Substantia nigra (tissue), 51 donors: ENCODE measurements at places on chromosomes 12 and 14.

GRCh38 chr12:18239526-18239925 is 21.8 kb upstream of the PIK3C2G start:
- DNase-seq, result no peak

DNA sequence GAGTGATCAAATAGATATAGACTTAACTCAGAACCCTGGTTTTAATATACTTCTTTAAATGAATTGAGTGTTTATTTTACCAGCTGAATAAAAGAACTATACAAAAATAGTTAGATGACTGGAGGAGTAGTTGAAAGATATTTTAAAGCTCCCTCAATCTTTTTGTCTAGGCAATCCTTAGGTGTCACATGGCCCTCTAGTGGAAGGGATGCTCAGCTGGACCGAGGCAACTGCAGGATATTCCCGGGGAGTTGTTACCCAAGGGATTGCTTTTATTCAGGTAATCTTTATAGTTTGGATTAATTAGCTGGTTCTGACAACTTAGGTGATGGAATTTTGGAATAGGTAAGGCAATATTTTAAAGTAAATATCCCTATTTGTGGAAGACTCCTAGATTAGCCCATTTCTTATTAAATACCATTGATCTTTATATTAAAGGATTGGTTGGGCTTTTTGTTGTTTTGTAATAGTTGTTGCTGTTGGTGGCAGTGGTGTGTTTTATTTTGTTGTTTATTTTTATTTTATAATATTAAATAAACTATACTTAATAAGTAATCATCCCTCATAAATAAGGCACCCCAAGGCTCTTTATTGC is 57.1 kb downstream of the ZDHHC17 start:
- no peak for DNase-seq

DNA sequence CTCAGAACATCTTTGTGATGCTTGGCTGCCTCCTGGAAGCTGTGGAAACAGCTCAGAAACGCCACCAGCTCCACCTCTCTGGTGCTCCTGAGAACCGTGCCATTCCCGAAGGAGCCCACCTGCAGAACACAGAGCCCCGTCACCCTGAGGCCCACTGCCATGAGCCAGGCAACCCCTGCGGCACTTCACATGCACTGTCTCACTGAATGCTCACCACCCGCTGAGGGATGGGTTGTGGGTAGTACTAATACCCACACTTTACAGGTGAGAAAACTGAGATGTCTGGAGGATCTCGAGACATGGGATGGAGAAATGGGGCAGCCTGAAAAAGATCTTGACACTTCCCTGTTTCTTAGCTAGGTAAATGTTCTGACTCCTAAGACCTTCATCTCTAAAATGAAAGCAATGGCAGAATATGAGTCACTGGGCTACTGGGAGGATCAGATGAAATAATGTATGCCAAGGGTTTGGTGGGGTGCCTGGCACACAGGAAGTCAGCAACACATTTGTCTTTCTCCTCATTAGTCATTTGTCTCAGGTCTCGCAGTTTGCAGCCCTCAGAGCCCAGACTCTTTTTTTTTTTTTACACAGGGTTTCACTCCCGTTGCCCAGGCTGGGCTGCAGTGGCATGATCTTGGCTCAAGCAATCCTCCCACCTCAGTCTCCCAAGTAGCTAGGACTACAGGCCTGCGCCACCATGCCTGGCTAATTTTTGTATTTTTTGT is 5.3 kb downstream of the OASL start:
- no peak for DNase-seq

GRCh38 chr14:102523569-102524450 is 14.2 kb upstream of the ANKRD9 start:
- DNase-seq, result no peak

DNA sequence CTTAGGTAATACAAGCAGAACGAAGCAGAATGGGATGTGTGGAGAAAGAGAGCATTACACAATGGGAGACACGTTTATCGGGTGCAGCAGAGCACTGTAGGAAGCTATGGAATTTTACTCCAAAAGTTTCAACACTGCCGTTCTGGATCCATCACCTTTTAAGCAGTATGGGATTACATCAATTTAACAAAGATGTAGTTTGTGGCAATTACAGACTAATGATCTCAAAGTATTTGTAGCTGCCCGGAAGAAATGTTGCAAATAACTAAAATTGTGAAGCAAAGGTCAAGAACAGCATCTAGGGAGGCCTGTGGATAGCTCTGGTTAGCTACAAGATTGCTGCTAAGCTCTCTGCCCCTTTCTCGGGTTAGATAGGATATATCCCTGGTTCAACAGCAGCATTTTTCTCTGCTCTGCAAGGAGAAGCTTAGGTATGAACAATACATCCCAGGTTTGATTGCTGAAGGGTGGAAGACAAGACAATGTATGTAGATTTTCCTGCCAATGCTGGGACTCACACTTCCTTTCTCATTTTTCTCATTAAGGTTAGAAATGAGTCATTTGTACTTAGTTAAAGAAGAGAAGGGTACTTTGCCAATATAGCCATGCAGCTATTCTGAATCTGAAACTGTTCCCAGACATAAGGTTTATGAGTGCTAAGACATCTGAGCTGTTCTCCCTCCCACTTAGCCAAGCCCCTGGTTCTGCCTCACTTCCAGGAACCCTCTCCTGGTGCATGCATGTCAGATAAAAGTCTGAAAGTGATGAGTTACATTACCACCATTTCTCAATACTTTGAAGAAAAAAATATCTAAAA is 75.0 kb upstream of the HIF1A start:
- DNase-seq, result no peak

GRCh38 chr14:70018713-70019211 is 139.5 kb downstream of the SMOC1 start:
- DNase-seq, result peak; percentile 30

GRCh38 chr14:98927986-98928385 is 344.0 kb downstream of the BCL11B start:
- no peak for DNase-seq

- DNase-seq, result no peak
Measured at GRCh38 chr14:39641224-39641623, 209.0 kb upstream of the FBXO33 start.

DNA sequence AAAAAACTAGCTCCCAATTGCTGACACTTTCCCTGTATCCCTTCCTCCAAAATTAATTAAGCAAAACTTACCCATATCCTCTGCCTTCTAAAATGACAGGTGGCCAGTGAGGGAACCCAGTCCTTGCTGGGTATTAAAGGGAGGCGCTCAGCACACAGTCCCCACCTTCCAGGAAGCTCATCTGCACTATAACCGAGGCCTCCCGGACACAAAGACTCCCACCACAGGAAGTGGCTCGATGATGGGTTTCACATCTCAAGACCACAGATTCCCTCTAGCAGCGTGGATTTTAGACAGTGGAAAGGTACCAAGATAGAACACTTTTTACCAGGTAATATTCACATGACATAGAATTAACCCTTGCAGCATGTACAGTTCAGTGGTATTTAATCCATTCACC is 126.8 kb upstream of the NCOR2 start:
- no peak for DNase-seq

DNA sequence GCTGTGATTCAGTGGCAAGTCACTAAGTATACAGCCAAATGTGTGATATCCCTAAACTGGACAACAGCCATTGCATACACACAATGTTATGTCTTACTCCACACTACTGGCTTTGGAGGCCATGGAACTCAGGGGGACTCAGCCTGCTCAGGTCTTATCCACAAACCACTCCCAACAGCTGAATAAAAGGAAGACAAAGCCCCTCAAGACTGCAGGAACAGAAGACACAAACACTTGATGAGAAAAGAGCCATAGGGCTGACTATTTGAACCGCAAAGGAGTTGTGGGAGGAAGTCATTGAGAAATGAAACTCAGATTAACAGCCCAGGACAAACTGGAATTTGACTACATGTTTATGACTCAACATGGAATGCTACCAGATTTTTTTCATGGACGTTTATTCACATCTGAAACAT is 40.9 kb downstream of the PTGER2 start:
- DNase-seq, result no peak

- no peak for DNase-seq
Measured at GRCh38 chr14:101889898-101890297, 74.5 kb upstream of the DYNC1H1 start.

DNA sequence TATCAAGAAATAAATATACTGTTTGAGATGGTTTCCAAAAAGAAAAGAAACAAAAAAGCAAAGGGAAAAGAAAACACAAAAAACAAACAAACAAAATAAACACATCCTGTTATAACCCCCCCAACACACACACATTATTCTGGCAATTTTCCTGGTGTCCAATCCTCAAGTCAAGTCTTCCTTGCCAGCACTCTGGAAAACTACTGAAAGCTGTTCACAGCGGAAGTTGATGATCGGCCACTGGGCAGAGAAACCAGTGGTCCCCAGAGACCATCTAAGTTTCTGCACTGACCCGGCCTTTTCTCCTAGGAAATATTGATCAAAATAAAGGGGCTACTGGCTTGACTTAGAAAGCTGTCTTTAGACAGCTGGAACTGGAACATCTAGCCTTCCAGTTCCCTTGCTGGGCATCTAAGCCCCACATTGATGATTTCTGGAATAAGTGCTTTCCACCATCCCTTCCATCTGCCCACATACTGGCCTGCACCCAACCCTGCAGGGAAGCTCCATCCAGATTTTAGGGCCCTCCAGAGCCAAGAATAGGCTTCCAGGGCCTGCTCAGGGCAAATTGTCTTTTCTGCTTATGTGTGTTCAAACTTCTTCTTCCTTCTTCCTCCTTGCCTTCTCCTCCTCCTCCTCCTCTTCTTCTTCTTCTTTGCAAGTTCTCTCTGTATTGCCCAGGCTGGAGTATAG is 11.6 kb upstream of the PPP1CC start:
- no peak for DNase-seq

- DNase-seq, result no peak
Measured at GRCh38 chr12:58386136-58386535, 444.8 kb downstream of the ATP23 start.

DNA sequence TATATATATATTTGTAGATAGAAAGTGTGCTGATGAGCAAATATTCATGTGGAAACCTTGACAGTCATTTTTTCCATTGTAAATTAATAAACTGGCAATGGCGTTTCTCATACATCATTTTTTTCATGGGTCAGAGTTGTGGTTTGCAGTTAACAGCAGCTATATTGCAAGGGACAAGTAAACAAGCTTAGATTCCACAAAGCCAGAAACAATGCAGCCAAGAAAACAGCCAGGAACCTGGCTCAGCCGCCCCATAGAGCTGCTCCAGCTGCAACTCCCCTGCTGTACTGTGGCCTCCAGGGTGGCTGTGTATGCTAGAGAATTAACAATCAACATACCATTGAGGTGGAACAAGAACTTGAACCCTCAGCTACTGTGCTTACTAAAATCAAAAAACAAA is 298.2 kb downstream of the TMEM132D start:
- DNase-seq, result no peak

GRCh38 chr12:116376354-116377193 is 99.1 kb upstream of the MED13L start:
- no peak for DNase-seq

- no peak for DNase-seq
Measured at GRCh38 chr12:13004361-13004760, 4.3 kb upstream of the HEBP1 start.

- DNase-seq, result no peak
Measured at GRCh38 chr14:77805706-77806105, 5.8 kb downstream of the ADCK1 start.

GRCh38 chr14:58151133-58152013 is 640 bp downstream of the ARMH4 start:
- DNase-seq, result peak; percentile 19

- DNase-seq, result no peak
Measured at GRCh38 chr12:19457561-19457960, 18.3 kb downstream of the AEBP2 start.

GRCh38 chr12:64747695-64748094 is 11.5 kb downstream of the GNS start:
- DNase-seq, result no peak

DNA sequence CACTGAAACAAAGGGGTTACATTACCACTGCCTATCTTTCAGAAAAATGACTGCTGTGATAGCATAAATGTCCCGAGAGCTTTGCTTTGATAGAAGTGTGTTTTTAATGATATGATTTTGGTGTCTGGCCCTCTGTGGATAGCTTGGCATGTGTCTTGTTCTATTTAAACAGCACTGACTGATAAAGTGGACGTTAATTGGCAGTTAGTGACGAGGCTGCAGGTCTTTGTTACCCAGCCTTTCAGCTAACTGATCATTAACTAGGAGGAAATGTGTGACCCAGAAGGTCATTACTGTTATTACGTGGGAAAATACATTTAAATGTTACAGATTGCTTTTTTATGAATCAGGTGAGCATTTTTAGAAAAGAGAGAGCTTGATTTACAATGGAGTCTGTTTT is 428.3 kb downstream of the DIO2 start:
- DNase-seq, result no peak

GRCh38 chr12:66898700-66899469 is 220.0 kb upstream of the GRIP1 start:
- no peak for DNase-seq

- DNase-seq, result no peak
Measured at GRCh38 chr14:75614179-75614578, 35.8 kb downstream of the FLVCR2 start.

- no peak for DNase-seq
Measured at GRCh38 chr12:122886851-122887818, 8.8 kb downstream of the VPS37B start.

DNA sequence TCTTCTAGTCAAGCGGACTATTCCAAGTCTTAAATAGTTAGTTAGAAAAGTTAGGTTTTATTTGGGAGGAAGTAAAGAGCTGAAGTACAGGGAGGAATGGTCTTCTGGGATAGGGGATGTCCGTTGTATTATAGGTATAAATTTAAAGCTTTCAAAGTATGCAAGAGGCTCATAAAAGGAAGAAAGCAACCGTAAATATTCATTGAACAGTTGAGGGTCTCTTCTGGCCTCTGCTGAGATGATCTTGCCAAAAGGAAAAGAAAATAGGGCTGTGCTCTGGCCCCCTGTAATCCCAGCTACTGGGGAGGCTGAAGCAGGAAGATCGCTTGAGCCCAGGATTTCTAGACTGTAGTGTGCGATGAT is 377 bp upstream of the TIMELESS start:
- no peak for DNase-seq

DNA sequence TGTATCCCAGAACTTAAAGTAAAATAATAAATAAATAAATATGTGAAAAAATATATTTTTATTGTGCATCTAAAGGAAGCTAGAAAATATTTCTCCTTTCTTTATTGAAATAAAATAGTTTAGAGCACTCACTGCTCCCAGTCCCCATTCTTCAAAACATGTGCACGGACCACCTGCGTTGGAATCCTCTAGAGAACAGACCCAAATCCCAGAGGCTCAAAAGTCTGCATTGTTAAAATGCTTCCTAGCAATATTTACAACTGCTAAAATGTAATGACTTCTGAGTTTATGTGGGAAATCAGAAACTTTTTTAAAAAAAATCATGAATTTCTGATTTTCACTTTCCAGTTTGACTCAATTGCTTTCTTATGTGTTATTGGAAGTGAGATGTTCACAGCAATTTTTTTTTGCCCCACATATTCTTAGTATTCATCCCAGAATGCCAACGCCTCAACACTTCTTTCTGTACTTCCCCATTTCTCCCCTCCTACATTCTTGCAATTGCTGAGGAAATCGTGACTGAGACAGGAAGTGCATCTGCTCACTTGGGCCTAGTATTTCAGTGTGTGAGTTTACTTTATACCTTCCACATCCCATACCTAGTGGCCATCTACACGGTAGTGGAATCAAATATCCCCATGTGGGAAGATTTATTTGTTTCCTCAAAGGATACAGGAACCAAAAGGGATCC is 116.0 kb upstream of the FLRT2 start:
- DNase-seq, result no peak

GRCh38 chr12:123389560-123390351 is 5.8 kb downstream of the KMT5A start:
- no peak for DNase-seq

- DNase-seq, result no peak
Measured at GRCh38 chr12:120216742-120217605, 16.1 kb upstream of the RPLP0 start.
